ENCODE measurements at places on chromosomes 1 and 21.

DNA sequence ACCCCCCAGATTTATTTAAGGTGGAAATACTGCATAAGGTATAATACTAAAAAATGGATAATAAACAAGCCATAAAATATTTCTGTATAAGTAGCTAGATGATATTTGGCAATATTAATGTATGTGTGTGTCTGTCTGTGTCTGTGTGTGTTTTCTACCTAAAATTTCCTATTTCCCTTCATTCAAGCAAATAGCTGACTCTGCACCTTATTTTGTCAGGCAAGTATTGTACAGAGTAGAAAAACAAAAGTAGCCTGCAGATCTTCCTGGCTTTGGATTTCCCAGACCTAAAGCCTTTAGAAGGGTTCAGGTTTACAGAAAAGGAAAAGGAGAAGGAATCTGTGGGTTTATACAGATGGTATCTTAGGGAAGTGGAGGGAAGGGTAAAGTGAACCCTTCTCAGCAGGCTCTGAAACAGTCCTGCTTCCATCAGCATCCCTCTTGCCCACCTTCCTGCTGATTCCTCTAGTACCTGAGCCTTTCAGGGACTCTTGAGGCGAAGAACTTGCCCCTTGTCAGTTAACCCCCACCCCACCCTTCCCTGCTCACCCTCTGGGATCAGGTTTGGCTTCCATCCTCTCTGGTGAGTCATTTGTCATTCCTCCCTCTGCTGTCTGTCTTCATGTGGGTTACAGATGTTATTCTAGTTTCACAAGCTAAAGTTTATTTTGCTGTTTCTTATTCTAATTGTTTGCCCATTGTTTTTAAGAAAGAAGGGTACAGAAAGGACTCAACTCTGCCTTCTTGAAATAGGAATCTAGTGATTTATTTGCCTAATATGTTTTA lies 21.7 kb upstream of the RGS16 start:
- DNase-seq: no peak

- no peak for DNase-seq
Observed at GRCh38 chr1:226350519-226350865, 41.5 kb upstream of the LIN9 start.

DNA sequence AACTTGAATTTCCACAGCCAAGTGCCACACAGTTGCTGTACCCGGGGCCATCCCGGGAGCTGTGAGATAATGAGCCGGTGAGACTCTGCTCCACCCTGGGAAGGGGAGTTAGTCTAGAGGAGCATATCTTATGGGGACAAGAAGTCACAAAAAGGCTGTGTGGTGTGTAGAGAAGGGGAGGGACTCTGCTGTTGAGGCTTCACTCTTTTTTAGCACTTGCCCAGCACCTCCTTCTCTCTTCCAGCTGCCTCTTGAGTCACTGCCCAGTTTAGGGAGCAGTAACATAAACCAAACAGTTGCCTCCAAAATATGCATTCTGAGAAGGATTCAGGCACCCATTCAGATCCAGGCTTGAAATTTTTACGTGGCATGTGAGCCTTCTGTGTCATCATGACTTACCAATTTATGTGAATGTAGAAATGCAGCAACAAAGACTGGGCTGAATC lies 744 bp upstream of the WDR26 start:
- no peak for DNase-seq

DNA sequence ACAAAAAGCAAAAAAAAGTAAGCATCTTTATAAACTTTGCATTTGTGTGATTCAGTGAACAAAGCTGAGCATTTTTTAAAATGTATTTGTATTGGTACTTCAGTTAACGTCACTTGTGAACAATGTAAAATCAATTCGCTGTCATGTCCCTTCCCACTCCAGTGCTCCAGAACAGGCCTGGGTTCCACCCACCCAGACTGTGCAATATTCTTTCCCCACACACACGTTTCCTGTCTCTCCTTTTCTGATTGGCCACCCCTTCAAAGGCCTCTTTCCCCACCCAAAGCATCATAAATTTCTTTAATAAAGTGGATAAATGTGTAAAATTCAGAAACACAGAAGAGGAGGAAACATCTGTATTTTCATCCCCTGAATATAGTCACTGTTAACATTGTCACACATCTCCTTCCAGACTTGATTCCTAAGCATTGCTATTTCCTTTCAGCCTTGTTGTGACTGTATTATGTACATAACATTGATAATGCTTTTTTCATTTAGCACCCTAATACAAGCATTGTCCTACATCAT lies 12.0 kb downstream of the CLEC20A start:
- DNase-seq: no peak

- DNase-seq: no peak
Observed at GRCh38 chr1:18635891-18636595, 5.4 kb downstream of the PAX7 start.

DNA sequence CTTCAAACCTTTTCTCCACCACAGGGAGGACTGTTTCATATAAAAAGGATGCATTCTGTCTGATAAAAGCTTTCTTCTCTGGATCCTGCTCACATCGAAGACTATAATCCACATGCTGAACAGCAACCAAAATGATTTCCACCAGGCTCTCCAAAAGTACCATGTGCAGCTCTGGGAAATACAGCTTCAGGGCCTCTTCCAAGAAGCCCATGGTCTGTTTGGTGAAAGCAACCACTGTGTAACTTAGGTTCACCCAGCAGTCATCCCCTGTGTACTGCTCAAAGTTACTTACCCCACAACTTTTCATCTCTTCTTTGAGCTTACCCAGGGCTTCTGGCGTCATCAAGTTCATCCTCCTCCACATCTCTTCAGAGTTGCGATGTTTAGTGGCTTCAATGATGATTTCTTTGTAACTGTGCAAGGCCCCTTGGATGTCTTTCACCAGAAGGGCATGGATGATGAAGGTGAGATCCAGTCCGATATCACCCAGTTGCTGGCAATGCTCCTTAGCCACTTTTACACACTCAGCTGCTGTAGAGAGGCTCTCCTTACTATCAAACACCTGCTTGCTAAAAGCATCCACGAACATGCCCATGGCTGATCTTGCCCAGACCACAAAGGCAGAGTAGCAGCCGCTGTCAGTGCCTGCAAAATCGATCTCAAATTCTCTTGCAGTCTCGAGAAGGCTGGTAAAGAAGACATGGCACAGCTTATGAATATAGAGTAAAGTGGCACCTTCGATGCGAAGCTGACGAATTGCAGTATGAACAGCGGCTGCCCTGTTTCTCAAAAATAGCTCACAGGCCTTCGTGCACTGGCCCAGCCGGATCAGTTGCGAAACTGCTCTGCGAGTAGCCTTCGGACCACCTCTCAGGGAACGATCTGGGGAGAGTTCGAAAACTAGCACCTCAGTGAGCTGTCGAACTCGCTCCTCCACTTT lies 1.7 kb downstream of the EXOC8 start:
- no peak for DNase-seq

GRCh38 chr1:80249699-80250098 lies 1243.2 kb upstream of the ADGRL4 start:
- DNase-seq: no peak
